CD4-positive, alpha-beta T cell treated with Interleukin-2 at 100 ng/mL for 4 hours (primary cell): ENCODE measurements at places on chromosomes 4 and X.

GRCh38 chr4:21470535-21470934 is 478.0 kb downstream of the KCNIP4 start:
- DNase-seq = no peak

GRCh38 chr4:60718874-60719273 is 481.3 kb upstream of the ADGRL3 start:
- no peak for DNase-seq

GRCh38 chrX:86981326-86981879 is 536.2 kb upstream of the KLHL4 start:
- no peak for DNase-seq

GRCh38 chrX:71489540-71489939 is 43.4 kb upstream of the OGT start:
- DNase-seq = no peak

DNA sequence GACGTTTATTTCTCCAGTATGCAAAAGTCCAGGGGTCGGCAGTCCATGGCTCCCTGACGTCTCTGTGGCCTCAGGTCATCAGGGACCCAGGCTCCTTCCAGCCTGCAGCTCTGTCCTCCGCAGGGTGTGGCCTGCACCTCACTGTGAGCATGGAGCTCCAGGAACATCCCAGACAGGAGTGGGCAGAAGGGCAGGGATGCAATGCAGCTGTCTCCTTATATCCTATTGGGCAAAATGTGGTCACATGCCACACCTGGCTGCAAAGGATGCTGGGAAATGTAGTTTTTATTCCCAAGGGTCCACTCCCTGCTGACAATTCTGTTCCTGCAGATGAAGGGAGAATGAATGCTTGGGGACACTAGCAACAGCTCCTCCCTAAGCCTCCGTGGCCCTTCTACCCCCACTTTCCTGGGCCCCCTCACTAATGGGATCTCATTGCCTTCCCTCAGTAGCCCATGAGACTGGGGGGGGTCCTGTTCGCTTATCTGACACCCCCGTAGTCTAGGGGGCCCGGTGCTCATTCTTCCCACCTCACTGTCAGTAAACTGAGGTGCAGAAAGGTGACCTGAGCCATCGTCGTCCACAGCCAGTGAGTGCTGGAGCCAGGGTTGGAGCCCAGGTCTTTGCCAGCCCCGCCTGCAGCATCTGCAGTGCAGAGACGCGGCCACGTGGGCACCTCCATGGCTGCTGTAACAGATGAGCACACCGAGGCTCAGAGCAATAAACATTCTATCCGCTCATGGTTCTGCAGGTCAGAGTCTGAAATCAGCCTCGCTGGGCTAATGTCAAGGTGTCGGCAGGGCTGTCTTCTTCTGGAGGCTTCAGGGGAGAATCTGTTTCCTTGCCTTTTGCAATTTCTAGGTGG is 5.9 kb upstream of the GRPEL1 start:
- peak; percentile 31 for DNase-seq

- no peak for DNase-seq
These were observed 1.0 kb upstream of the SNCA start for GRCh38 chr4:89837993-89838390.

DNA sequence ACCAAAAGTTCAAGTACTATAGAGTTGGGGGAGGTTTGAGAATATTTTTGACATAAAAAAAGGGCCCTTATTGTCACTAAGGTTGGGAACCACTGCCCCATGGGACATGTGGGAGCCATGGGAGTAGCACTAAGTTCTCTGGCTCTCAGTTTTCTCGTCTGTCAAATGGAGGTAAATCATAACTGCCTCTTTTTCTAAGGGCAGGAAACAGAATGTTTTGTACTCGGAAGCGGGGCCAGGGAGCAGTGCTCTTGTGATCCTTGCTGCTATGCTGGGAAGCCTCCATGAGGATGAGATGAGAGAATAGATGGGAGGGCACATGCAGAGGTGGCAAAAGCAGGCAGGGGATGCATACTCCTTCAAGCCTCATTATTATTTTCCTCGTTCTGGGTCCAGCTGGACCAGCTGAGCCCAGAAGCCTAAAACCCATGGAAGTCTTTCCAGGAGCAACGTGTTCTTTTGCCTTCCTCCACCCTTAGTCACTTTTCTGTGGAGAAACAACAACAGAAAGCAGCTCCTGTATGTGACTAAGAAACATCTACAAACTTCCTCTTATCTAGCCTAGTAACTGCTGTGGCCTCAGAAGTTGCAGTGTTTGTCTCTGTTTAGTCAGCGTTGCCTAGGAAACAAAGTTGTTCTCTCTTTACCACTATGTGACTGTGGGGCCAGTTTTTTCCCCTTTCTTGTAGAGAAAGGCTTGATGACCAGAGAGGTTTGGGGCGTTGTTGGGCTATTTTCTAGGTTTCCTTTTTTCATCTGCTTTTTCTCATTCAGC is 64.8 kb downstream of the TSC22D3 start:
- peak; percentile 91 for DNase-seq

DNA sequence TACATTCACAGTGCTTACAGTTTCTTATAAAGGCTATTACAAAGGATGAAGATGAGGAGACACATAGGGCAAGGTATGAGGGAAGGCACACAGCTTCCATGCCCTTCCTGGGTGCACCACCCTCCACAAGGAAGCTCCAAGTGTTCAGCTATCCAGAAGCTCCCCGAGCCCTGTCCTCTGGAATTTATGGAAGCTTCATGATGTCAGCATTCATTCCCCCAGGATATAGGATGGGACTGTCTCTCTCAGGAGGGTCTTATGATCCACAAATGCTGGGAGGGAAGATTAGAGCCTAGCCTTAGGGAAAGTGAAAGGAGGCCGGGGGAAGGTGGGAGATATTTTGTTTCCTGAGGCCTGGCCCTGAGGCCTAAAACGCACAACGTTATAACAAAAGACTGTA is 236.0 kb downstream of the ANK2 start:
- DNase-seq = no peak

GRCh38 chr4:122930862-122931261 is 8.5 kb upstream of the NUDT6 start:
- DNase-seq = no peak

- DNase-seq = no peak
These were observed 12.6 kb upstream of the HSFX2 start for GRCh38 chrX:149607699-149608098.

DNA sequence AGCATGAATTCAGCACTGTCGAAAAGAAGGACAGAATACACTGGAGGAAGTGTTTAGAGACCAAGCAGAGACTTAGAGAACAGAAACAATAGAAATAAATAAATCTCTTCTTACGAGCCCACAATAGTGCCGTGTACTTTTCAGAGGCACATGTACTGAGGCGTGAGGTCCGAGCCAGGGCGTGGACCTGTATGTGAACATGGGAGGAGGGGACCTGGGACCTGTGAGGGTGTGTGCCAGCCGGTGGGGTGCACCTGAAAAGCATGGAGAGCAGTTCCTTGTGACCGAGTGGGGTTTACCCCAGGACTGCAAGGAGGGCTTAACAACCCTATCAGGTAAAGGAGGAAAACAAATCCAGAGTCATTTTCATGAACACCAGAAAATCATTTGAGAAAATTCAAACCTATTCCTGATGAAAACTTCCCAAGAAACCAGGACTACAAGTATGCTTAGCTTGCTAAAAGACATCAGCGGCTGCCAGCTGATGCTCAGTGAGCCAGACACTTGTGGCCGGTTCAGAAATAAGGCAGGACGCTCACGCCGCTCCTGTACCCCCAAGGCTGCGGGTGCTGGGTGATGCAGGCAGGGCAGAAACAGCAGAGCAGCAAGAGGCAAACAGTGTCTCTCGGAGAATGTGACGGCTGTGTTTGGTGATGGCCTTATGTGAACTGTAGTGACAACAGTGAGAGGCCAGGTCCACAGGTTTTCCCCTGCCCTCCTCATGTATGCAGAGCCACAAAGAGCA is 37.1 kb downstream of the NELFA start:
- DNase-seq = no peak

- no peak for DNase-seq
These were observed 194.8 kb downstream of the CHRDL1 start for GRCh38 chrX:110600745-110601310.

DNA sequence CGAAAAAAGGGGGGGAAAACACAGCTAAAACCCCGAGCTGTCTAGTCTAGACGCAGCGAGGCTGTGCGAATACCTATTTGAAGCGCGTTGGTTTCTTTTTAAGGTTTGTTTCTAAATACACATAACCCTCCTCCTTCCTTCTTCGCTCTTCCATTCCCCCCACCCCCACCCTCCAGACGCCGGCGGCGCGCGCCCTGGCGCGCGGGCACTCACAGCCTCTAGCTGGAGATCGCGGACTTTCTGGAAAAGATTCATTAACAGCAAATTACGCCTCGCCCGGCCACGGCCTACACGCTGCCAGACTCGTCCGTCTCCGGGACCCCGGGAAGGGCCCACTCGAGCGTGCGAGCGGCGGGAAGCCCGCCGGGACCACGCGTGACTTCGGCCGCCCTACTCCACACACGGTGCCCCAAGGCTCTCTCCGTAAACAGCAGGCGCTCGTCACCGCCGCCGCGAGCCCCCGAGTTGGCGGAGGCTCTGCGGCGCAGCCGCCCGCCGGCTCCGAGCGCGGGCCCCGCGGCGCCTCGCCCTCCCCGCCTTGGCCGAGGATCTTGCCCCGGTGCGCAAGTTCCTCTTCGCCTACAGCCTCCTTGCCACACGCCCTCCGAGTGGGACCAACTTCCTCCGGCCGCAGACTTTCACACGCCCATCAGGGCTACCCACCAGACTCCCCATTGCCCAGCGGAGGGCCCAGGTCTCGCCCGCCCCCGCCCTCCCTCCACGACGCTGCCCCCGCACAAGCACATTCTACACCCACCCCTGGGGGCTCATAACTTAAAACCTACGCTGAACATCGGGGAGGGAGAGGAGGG is 2.0 kb downstream of the BCOR start:
- peak; percentile 36 for DNase-seq

GRCh38 chr4:118936406-118936805 is 47.8 kb downstream of the SYNPO2 start:
- no peak for DNase-seq

- DNase-seq = no peak
These were observed 3.4 kb downstream of the CPLX1 start for GRCh38 chr4:822361-823175.

GRCh38 chr4:152971053-152971452 is 34.9 kb downstream of the FHDC1 start:
- no peak for DNase-seq

- DNase-seq = peak; percentile 51
These were observed 217.6 kb downstream of the PTTG2 start for GRCh38 chr4:38177641-38178391.

DNA sequence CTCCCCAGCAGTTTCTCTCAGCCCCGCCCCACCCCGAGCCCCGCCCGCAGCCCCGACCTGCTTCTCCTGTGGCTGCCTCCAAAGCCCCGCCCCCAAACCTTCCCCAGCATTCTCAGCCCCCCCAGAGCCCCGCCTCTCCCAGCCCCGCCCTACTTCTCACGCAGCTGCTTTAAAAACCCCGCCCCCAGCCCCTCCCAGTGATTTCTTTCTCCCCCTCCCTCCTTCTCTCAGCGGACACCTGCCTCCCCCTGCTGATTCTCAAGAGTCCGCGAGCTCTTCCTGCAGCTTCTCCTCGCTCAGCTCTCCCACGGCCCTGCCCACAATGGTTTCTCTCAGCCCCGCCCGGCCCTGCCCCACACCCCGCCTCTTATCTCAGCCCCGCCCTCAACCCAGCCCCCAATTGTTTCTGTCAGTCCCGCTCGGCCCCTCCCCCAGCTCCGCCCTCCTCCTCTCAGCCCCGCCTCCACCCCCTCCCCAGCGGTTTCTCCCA is 636 bp upstream of the EOLA1 start:
- peak; percentile 89 for DNase-seq

DNA sequence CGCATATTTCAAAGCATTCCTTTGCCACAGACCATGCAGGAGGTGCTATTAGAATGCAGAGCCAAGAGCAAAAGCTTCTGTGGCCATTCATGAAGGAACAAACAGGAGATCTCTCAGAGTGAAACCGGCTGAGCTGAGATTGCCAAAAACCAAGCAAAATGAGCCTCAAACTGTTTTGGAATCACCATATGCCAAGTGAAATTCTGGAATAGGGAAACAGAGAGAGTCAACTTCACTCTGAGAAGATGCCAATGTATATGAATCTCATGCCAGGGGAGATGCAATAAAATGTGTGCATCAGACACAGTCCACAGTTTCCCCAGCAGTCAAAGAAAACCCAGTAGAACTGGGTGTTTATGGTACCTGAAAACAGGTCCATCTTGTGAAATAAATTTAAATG is 42.3 kb downstream of the SRPX start:
- no peak for DNase-seq

DNA sequence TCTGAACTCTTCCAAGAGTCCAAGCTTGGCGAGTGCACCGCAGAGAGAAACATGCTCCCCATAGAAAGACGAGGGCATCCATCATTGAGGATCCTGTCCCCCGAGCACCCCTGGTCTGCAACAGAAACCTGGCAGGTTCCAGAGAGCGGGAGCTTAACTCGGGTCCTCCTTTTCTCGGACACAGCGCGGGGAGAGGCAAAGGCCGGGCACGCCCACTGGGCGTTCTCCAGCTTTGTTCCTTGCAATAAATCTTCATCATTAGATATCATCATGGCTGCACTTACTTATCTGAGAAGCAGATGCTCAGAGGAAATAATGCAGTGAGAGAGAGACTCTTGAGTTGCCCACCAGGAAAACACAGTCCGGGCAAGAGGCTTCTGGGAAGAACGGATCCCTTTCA is 90.1 kb upstream of the PSAPL1 start:
- no peak for DNase-seq

DNA sequence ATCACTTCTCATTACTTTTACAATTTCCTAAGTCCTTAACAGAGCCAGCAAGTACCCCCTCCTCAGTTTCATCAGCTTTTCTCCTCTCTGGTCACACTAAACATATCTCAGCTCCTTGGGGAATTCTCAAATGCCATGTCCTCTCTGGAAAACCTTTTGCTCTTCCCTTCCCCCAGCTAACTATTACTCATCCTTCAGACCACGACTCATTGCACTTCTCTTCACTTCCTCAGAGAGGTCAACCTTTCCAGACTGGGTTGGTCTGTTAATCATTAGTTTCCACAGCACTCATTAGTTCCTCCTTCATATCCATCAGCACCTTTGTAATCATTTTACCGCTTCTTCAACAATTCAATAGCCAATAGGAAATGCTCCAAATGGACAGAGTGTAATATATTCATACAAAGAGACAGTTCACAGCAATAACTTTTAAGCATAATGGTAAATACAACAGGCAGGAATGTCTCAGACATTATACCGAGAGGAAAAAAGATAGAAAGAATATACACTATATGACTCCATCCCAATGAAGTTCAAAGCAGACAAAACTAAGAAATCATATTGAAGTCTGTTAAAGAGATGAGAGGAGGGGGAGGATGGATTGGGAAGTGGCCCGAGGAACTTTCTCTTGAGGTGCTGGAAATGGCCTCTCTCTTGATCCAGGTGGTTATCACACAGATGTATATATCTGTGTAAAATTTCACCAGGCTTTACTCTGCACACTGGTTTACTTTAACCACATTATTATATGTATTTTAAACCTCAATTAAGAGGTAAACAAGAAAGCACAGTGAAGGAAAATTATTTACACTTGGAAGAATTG is 39.6 kb downstream of the DDX60L start:
- DNase-seq = no peak

GRCh38 chrX:36504625-36505024 is 503.5 kb upstream of the FAM47C start:
- no peak for DNase-seq

- DNase-seq = no peak
These were observed 712.4 kb upstream of the LCORL start for GRCh38 chr4:18733961-18734360.
